ENCODE measurements at places on chromosomes 12 and 14.
A peak's percentile ranks its signal among the peaks of the same experiment; 100 is the strongest.

GRCh38 chr12:43921666-43922337 is 85.9 kb downstream of the TMEM117 start:
- DNase-seq, result no peak

DNA sequence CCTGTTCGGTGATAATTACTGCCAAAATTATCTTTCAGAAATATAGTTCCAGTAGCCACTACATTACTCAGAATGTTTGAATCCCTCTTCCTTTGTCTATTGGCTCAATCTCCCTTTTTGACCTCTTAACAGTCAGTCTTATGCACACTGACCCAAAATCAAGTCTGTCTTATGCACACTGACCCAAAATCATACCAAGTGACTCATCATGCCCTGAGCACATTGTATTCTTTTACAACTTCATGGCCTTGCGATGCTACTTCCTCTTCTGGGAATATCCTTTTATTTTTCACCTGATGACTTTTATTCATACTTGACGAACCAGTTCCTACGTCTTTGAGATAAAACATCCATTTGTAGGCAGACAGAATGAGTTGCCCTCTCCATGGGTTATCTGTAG is 182.3 kb downstream of the NPAS3 start:
- DNase-seq, result no peak

- no peak for DNase-seq
Observed at GRCh38 chr12:106106061-106106566, 32.6 kb downstream of the NUAK1 start.

- DNase-seq, result no peak
Observed at GRCh38 chr14:55581342-55581771, 1.4 kb downstream of the KTN1 start.

- no peak for DNase-seq
Observed at GRCh38 chr12:131913666-131914065, 15.4 kb upstream of the PUS1 start.

GRCh38 chr14:78509516-78509915 is 339.3 kb downstream of the NRXN3 start:
- DNase-seq, result no peak

GRCh38 chr14:106844608-106845285 is 1318.4 kb downstream of the TMEM121 start:
- DNase-seq, result no peak

GRCh38 chr14:63096186-63096585 is 50.9 kb upstream of the KCNH5 start:
- no peak for DNase-seq

DNA sequence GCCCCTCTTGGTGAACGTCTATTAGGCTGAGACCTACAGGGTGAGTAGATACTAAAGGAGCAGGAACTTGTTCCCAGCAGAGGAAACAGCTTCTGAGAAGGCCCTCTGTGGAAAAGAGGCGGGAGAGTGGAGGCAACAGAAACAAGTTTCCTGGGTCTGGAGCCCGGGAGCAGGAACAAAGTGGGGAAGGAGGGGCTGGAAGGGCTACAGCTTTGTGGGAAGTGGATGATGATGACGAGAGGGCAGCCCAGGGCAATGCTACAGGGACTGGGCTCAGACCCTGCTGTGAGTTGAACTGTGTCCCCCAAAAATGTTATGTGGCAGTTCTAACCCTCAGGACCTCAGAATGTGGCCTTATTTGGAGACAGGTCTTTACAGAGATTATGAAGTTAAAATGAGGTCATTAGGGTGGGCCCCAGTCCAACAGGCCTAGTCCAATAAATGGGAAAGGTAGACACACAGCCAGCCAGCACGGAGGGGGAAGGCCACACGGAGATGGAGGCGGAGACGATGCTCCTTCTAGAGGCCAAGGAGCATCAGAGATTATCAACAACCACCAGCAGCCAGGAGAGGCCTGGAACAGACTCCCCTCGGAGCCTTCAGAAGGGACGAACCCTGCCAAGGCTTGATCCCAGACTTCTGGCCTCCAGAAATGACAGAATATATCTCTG is 14.3 kb downstream of the CAMKK2 start:
- DNase-seq, result no peak

DNA sequence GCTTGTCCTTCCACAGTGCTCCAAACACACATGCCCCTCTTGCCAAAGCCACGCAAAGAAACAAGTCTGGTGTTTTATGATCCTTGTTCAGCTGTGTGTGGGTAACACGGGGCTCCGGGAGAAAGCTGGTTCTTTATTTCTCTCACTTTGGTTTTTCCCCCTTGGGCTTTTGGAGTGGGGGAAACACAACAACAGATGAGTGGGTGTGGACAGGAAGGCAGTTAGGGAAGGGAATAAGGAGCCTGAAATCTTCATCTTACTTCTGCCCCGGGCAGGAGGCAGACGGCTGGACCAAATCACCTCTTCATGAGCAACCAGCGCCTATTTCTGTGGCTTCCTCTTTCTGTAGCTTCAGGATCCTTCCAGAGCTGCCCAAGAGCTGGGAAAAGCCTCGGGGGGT is 218.5 kb downstream of the PHETA1 start:
- DNase-seq, result no peak

DNA sequence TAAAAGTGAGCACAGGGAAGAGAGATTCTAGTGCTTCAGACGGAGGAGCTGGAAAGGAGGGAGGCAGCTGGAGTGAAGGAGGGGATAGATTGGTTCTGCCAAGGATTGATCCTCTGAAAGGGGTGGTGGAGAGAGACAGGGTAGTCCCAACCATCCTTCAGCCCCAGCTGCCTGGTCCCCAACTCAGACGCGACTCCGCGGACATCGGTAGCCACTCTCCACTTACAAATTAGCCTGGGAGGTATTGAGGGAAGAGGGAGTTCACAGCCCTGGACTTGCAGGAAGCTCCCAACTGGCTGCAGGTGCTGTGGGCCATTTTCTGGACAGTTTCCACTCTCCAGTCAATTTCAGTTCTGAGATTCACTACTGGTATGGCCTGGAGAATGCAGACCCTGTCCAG is 1.2 kb downstream of the PLEKHD1 start:
- no peak for DNase-seq

GRCh38 chr12:130970165-130970907 is 16.6 kb downstream of the ADGRD1 start:
- no peak for DNase-seq

DNA sequence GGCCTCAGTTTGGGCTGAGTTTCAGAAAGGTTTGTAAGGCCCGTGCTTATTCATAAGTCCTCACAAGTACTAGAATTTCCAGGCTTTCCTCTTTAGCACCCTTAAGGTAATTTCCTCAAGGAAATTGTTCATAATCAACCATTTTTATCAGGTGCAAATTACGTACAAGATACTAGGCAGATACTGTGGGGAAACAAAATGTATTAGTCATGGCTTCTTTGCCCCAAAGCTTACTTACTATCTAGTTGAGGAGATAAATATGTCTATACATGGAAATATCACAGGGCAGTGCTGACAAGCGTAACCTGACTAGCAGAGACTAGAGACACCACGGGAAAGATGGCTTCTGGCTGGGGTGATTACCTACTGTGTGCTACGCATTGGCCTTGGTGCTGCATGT is 22.5 kb downstream of the MAX start:
- no peak for DNase-seq

DNA sequence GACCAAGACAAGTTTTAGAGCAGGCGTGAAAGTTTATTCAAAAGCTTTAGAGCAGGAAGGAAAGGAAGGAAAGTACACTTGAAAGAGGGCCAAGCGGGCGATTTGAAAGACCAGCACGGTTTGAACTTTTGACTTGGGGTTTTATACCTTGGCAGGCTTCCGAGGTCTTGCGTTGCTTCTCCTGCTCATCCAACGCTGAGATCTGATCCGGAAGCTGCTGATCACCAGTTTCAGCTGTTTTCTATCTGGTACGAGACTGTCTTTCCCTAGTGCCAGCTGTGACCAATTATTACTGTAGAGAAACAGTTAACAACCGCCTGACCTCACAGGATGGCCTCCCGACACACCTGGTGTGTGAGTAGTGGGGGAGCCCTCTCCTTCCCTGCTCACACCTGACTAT is 20.6 kb upstream of the SNRPF start:
- no peak for DNase-seq

- DNase-seq, result no peak
Observed at GRCh38 chr12:51086933-51087332, 3.5 kb upstream of the CSRNP2 start.

DNA sequence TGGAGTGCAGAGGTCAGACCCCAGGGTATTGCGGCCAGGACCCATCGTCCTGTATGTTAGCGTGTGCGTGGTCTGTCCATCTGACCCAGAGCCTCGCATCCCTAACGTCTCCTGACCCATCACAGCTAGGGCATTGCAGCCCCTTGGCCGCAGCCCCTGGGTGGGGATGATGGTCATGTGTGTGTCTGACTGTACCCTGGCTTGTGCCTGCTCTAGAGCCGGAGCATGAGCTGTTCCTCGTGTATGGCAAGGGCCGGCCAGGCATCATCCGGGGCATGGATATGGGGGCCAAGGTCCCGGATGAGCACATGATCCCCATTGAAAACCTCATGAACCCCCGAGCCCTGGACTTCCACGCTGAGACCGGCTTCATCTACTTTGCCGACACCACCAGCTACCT is 10.8 kb upstream of the LRP1-AS start:
- no peak for DNase-seq

GRCh38 chr14:43790681-43791080 is 716.4 kb downstream of the FSCB start:
- no peak for DNase-seq

DNA sequence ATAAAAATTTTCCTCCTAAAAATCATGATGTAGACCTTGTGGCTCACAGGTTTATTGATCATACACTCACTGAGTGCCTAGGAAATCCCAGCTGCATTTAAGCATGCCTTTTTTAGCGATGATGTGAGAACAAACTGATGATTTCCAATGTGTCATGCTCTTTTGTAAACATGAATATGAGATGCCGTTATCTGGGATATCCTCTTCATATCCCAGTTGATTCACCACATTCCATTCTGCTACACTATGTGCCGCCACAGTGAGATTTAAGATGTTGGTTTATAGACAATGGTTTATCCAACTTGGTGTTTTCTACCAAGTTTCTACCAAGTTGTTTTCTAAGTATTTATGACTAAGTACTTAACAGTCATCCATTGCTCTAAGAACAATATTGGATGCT is 5.2 kb downstream of the OR4E1 start:
- no peak for DNase-seq

GRCh38 chr12:89469361-89469760 is 55.2 kb downstream of the GALNT4 start:
- DNase-seq, result peak; percentile 2

DNA sequence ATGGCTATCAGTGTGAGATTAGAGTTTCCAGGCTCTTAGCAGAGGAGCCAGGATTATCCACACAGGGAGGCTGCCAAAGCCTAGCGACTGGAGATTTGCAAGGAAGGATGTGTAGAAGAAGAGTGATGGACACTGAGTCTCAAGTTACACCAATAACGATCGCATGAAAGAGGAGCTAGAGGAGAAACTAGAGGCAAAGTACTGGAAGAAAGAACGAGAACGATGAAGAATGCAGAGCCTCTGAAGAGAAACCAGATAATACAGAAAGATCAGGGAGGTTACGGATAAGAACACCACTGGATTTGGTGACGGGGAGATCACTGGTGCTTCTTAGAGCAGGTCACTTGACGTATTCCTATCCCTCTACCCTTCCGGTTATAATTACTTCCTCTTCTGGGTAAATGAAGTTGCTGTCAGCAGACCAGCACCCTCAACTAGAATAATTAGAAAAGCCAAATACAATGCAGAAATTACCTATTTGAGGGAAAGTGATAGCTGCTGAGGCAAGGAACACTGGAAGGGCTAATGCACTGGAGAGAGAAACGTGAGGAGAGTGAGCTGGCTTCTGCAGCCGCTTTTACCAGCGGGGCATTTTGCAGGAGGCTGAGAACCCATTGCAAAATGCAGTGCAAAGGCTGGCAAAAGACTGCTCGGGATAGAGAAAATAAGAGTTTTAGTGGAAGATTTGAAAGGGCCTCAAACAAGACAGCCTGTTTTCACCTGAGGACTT is 93.1 kb upstream of the HIF1A start:
- DNase-seq, result no peak

- no peak for DNase-seq
Observed at GRCh38 chr12:81570234-81570633, 188.9 kb downstream of the PPFIA2 start.

DNA sequence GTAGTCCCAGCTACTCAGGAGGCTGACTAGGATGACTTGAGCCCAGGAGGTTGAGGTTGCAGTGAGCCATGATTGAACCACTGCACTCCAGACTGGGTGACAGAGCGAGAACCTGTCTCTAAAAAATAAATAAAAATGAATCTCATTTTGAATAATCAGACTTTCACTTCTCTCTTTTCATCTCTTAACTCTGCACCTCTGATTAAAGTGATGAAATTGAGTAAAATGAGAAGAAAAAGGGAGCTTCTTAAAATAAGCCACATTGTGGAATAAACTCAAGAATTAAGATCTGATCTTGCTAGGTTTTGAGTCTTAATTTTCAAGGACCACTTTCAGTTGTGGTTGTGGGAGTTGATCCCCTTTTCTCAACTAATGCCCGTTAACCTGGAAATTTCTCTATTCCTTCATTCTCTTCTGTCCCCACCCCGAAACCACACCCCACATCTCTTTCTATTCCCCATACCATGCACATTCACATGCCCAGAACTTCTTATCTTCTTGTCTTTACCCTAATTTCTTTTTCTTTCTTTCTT is 70.9 kb upstream of the ETV6 start:
- no peak for DNase-seq

GRCh38 chr12:70890895-70891832 is 29.4 kb downstream of the PTPRR start:
- DNase-seq, result no peak

DNA sequence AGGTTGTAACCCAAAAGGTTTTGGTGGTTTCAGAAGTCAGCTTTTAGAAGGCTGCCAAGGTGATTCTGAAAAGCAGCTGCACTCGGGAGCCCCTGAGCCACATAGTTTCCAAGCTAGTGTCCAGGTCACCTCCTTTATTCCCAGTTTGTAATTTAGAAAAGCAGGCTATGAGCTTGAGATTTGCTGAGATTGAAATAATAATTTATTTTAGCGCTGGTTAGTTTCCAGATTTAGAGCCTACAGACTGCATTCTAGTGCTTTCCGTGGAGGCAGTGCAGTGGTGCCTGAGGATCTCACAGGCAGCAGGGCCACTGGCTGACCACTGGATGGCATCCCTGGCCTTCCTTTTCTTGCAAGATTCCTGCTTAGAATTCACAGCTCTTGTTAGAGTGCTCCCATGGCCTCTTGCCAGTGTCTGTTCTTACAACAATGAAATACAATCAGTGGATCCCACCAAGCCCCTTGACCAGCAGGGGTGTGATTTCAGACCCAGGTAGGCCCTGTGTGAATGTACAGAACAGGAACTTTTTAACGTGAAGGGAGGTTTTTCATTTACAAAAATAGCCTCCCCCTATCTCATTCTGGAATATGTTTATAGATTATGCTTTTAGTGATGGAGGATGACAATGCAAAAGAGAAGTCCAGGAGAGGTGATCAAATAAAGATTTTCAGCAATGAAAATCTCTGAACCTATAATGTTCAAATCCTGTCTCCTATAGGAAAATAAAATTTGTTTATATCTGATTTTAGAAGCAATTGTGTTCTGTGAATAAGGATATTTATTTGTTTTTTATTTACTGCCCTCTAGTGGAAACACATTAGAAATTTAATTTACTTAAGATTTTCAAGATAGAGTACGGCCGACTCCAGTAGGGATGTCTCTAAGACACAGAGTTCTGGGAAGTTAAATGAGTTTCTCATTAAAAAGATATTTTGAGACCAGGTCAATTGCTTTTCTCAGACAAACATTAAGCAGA is 362.1 kb upstream of the STXBP6 start:
- no peak for DNase-seq

Data from stimulated activated CD8-positive, alpha-beta memory T cell treated with anti-CD3 and anti-CD28 coated beads, Interleukin-2, amount 100 ng/mL, for 48 hours (primary cell).